Epithelial cell of esophagus (primary cell): ENCODE measurements at places on chromosomes 2 and 18.

- peak; percentile 26 for DNase-seq
These were observed 2.8 kb downstream of the C1D start for GRCh38 chr2:68059784-68060525.

DNA sequence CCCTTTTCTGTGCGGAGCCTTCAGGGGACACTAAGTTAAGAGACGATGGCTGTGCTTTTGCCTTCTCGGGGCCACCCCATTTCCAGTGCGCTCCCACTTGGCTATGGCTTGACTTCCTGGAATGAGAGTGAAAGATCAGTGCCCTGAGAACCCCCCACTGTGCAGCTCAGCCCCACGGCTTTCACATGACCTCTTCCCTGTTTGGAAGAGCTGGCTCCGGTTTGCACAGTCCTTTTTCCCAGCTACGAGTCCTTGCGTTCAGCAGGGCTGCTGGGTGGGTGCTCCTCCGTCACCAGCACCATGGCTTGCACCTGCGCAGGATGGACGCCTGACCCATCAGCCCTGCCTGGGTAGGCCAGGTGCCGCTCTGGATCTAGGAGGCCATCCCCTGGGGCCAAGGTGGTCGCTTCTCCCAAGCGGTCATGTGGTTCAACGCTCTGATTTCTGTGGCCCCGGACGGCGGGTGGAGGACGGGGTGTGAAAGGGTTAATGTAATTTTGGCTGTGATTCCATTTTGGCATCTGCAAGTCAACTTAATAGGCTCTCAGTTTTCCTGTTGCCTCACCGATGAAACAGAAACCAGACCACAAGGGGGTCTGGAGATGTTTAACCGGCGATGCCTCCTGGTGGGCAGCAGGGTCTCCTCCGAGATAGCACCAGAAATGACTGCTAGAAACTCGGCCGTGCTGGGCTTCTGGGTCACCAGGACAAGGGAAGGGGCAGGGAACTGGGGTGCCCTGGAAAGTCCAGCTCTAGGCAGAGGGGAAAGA lies 113.1 kb upstream of the HAAO start:
- DNase-seq = no peak

- no peak for DNase-seq
These were observed 97.1 kb downstream of the NOL10 start for GRCh38 chr2:10592652-10593051.

DNA sequence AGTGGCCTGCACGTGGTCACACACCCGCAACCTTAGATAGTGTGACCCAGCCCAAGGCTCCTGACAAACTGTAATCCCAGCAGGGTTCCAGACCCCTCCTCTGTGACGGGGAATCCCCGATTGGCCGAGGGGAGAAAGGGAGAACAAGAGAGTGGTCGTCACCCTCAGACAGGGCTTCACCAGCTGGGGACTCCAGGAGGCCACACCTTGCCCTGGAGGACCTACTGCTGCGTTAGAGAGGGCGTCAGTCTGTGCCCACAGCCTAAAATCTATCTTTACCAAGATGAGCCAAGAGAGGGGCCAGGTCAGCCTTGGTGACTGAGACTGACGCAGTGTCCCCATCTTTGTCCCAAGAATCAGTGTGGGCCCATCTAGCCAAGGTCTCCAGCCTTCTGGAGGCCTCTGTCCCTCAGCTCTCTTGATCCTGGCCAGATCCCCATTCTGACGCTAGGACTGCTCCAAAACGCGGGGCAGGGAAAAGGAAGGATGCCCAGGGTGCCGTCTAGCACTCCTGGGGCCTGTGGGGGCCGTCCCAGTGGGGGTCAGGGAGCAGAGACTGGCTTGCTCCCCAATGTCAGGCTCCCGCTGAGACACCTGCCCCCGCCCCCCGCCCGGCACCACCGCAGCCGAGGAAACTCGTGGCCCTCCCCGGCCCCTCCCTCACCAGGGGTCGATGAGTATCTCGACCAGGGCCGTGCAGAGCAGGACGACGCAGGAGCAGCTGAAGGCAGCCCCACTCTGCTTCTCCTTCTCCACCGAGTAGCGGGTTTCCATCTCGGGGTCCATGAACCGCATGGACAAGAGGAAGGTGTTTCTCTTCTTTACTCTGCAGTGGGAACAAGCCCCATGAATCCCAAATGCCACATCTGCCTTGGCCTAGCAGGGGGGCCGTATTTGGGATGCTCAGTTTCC lies 40.9 kb downstream of the CENPO start:
- no peak for DNase-seq

DNA sequence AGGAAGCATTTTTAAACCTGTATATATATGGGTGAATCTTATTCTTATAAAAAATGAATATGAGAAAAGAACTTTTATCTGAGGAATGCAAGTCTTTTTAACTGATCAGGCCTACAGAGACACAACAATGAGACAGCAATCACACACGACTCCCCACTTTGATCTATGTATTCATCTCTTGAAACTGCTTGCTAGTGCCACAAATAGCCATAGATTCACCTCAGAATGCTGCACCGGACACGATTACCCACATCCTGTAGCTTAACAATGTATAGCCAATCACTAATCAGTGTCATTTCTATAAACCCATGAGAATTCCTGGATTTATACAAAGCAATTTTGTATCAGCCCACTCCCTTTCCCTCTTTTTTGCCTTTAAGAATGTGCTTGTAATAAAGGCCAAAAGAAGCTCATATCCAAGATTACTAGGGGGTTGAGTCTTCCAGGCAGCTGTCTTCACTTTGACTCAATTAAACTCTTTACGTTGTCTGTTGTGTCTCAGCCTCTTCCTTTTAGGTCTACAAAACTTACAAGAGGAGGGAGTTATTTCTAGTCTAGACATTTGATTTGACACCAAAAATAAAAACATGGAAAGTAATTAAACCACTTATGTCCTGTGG lies 94.9 kb downstream of the MBD2 start:
- DNase-seq = no peak

DNA sequence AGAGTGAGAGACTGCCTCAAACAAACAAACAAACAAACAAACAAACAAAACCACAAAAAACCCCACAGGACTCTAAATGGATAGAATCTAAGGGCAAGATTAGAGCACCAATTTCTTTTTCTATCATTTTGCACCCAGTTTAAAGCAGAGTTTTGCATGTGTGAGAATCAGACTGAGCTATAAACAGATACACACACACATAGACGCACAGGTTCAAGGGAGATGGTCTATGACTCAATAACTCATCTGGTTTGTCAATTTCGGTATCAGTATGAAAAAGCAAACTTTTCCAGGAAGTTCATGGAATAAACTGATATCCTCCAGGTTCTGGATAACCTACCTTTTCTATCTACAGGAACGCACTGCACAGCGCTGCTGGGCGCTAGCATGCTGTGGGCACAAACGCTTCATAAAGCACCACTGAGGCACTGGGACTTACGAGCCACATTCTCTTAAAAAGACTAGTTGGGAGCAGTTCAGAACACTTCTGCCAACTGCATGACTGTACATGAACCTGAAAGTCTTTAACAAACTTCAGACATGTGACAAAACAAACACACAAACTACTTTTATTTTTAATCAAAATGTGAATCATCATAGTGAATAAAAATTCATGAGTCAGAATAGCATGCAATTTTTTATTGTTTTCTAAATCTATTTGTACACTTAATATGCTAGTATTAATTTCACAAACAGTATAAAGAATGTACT lies 46.6 kb downstream of the ID2 start:
- no peak for DNase-seq

DNA sequence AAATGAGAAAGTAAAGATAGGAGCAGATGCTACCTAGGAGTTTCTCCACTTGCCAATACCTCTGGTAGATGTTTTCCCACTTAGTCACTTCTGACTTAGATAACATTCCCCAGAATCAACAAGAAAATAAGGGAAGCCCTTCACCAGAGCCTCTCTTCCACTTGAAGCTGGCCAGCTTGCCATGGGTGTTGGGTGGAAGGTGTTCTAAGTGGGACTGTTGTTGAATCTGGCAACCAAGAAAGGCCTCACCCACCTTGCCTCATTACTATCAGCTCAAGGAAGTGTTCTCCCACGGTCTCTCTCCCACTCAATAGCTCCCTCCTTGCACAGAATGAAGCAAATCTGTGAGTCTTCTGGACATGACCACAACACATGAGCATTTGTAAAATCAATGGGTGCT lies 100.4 kb upstream of the REG3A start:
- no peak for DNase-seq

GRCh38 chr2:127661072-127661649 lies 14.2 kb downstream of the LIMS2 start:
- no peak for DNase-seq

DNA sequence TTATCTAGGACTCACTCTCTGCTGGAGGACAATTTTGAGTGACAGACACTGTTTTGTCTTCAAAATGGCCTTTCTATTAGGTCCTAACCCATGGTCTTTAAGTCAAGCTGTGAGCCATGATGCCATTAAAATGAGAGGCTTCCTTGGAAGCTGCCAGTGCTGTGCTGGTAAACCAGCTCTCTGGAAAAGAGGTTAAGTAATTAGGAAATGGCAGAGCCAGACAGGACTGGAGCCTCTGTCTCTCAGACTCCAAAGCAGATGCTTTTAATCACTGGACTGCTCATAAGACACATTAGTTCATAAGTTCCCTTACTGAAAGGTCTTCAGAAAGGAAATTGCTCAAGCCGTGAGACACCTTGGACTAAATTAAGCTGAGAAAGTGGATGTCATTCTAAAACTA lies 25.8 kb upstream of the LHCGR start:
- no peak for DNase-seq

- DNase-seq = peak; percentile 93
These were observed 11.5 kb downstream of the GNLY start for GRCh38 chr2:85705680-85706039.

GRCh38 chr2:229348128-229348527 lies 77.0 kb upstream of the PID1 start:
- no peak for DNase-seq

- no peak for DNase-seq
These were observed 195.5 kb upstream of the KYNU start for GRCh38 chr2:142681952-142682351.

DNA sequence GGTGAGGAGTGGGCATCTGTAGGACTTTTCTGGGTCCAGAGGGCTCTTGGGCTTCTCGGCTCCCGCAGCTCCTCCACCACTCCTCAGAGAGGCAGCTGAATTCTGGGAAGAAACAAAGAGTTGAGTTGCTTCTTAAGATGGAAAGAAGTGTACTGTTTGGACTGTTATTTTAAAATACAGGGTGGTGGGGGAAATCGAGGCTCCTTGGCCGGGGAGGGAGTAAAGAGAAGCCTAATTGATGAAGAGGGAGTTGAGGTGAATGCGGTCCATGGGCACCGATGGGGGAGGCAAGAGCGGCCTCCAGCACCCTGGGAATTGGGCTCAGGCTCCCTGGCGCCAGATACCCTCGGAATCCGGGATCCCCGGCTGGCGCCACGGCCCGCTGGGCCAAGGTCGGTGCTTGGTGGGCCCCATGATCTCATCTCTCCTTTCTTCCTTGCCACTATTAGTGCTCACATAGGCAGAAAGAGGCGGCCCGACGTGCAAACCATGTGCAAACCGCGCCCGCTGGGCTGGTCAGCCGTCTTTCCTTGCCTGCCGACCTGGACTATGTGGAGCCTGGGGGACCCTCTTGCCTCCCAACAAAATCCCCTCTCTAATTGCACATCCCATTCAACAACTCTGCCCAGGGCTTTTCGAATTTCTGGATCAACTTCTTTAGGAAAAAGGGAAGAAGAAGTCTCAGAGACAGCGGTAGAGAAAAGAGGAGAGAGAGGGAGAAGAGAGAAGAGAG lies 604 bp upstream of the SIX3 start:
- no peak for DNase-seq

GRCh38 chr2:113854970-113855740 lies 34.7 kb upstream of the ACTR3 start:
- DNase-seq = no peak

- peak; percentile 63 for DNase-seq
These were observed 583.6 kb downstream of the IRS1 start for GRCh38 chr2:226215902-226216503.

DNA sequence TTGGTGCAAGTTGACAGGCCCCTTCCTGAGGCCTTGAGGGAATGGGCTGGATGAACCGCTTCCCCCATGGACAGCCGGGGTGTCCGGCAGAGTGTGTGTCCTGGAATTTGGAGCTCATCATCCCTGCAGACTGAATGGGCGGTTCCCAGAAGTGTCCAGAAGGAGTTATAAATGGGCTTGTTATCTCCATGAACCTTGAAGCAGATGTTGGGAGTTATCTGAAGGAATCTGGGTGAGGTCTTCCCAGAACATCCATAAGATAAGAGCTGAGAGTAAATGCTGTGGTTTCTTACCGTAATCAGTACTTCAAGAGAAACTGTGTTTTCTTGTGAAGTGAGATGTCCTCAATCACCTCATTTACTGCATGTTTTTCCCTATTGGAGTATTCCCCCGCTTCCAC lies 21.1 kb downstream of the PLB1 start:
- DNase-seq = no peak

DNA sequence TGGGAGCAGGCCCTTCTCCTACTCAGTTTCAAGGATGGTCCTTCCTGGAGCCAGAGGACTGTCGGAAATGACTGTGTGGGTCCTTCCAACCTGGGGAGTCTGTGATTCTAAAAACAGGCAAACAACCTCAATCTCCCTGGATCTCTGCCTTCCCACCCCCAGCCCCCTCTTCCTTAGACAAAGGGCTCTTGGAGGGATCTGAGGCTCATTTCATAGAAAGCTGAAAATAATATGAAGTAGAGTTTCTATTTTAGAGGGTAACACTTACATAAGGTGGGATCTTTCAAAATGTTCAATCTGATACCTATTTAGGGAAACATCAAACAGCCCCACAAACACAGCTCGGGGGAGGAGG lies 69.4 kb downstream of the RHOB start:
- no peak for DNase-seq

DNA sequence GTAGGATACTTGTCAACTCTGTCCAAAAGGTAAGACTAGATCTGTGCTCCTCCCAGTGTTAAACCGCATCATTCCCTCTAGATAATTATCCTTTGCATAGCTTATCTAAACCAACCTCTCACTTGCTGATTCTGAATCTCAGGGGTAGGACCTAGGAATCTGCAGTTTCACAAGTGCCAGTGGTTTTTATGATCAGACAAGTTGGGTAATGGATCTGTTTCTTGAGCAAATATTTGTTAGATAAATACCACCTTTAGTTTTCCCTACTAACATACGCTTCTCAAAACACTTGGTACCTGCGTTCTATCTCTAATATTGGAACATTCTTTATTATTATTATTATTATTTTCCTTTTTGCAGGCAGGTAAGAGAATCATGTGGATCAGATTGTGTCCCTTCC lies 439.9 kb downstream of the PTPRM start:
- no peak for DNase-seq

GRCh38 chr2:54371460-54372065 lies 84.6 kb upstream of the SPTBN1 start:
- no peak for DNase-seq

- peak; percentile 100 for DNase-seq
These were observed 67.5 kb upstream of the MBOAT2 start for GRCh38 chr2:9071032-9071431.

DNA sequence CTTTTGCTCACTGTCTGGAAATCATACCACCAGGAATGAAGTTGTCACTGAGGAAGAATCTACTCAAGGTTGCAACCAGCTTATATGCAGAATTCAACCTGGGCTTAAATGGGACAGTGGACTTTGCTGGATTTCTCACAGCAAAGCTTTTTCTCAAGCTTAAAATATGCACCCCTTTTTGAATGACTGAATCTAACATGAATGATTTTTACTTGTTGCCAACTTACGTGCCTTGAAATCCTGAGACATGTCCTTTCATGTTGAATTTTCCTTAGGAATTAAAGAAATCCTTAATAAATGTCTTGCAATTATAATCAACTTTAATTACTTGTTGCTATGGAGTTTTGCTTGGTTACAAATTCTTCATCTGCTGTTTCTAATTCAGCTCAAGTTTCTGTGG lies 57.4 kb downstream of the SPP2 start:
- peak; percentile 57 for DNase-seq
